Hematopoietic multipotent progenitor cell (in vitro differentiated cells): ENCODE measurements at places on chromosomes 5 and 9.

- no peak for DNase-seq
Observed at GRCh38 chr5:158648631-158649030, 451.1 kb downstream of the EBF1 start.

- DNase-seq, result no peak
Observed at GRCh38 chr5:53971131-53971530, 339.2 kb downstream of the ARL15 start.

- DNase-seq, result no peak
Observed at GRCh38 chr5:120258123-120258522, 206.0 kb upstream of the PRR16 start.

DNA sequence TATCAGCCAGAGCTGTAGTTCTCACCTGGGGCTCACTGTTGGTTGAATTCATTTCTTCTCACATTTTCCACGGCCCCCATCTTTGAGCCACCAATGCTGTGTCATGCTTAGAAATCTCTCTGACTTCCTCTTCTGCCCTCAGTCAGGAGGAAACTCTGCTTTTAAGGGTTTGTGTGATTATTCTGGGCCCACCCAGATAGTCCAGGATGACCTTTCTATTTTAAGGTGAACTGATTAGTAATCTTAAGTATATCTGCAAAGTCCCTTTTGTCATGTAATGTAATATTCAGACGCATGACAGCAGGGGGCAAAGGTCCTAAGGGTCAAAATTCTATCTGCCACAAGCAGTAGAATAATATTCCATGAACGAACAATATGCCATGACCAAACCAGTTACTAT, 88.4 kb downstream of the AK8 start:
- no peak for DNase-seq

DNA sequence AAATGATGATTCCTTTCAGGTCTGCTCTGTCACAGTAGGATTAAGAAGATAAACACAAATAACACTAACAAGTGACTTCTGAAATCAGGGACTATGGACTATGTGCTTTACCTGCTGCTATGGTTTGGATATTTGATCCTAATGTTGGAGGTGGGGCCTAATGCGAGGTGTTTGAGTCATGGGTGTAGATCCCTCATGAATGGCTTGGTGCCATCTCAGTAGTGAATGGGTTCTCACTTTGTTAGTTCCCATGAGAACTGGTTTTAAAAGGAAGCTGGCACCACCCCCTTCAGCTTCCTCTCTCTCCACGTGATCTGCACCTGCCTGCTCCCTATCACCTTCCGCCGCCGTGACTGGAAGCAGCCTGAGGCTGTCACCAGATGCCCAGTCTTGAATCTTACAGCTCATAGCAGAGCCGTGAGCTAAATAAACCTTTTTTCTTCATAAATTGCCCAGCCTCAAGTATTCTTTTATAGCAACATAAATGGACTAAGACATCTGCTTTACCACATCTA, 3.3 kb downstream of the PPIC start:
- DNase-seq, result no peak

GRCh38 chr9:114224247-114224610, 68.9 kb downstream of the COL27A1 start:
- DNase-seq, result no peak

DNA sequence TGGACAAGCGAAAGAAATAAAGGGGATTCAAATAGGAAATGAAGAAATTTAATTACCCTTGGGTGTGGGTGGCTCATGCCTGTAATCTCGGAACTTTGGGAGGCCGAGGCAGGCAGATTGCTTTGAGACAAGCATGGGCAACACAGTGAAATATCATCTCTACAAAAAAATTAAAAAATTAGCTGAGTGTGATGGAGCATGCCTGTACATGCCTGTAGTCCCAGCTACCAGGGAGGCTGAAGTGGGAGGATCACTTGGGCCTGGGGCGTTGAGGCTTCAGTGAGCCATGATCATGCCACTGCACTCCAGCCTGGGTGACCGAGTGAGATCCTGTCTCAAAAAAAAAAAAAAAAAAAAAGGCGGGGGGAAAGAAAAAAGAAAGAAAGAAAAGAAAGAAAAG, 4.0 kb upstream of the RCL1 start:
- no peak for DNase-seq

- DNase-seq, result no peak
Observed at GRCh38 chr9:112360047-112360804, 19.7 kb upstream of the HSDL2 start.

- DNase-seq, result no peak
Observed at GRCh38 chr5:142769251-142769792, 855 bp upstream of the ARHGAP26 start.

- DNase-seq, result no peak
Observed at GRCh38 chr9:100269656-100270055, 83.1 kb downstream of the TEX10 start.
